ENCODE measurements at places on chromosomes 12 and 14.

GRCh38 chr12:4771960-4772566 is 51.9 kb downstream of the GALNT8 start:
- no peak for DNase-seq

DNA sequence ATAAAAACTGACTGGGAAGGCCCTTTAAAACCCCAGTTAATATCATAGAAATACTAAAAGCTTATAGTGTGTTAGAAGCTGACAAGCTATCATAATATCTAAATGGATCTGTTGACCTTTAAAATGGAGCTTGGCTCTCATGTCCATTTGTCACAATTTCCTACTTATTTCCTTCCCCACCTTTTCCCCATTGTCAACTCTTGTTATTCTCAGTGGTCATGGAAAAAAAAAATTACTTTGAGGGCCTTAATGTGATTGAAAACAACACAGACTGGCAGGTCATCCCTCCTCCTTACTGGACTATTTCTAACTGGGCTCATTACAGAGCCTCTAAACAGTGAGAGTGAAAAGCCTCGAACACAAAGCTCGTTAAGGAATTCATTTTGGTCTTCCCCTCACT is 13.7 kb upstream of the WNK1 start:
- no peak for DNase-seq

DNA sequence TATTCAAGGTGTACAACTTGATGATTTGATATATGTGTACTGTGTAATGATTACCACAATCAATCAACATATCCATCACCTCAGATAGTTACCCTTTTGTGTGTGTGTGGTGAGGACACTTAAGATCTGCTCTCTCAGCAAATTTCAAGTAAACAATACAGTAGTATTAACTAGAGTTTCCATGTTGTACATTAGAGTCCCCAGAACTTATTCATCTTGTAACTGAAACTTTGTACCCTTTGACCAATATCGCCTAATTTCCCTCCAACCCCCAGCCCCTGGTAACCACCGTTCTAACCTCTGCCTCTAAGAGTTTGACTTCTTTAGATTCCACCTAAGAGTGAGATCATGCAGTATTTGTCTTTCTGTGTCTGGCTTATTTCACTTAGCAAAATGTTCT is 12.1 kb downstream of the ADCK1 start:
- DNase-seq: no peak

GRCh38 chr12:111840807-111841206 is 1.2 kb upstream of the MAPKAPK5 start:
- DNase-seq: no peak

DNA sequence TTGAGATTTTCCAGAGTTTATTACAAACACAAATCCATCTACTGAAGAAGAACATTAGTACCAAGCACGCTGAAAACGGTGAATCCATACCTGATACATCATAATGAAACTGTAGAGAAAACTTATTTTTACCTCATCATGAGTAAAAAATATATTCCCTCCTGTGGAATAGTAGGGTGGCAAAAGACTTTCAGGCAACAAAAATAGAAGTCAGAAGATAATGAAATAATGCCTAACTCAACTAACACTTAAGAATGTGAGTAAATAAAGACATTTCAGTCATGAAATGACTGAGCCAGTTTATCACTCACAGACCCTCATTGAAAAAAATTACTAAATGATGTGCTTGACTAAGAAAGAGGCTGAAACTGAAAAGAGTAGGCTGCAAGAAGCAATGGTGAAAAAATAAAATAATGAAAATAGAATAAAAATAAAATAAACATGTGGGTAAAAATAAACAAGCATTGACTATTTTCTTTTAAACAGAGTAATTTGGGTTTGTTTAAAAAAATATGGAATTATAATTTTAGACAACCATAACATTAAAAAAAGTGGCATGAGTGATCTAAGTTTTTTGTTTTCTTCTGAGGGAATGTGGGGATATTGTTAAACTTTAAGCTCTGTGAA is 148.6 kb downstream of the ASCL1 start:
- no peak for DNase-seq

- no peak for DNase-seq
Observed at GRCh38 chr14:35435177-35435576, 30.6 kb upstream of the NFKBIA start.

- DNase-seq: no peak
Observed at GRCh38 chr12:93109551-93110203, 180.6 kb upstream of the EEA1 start.

DNA sequence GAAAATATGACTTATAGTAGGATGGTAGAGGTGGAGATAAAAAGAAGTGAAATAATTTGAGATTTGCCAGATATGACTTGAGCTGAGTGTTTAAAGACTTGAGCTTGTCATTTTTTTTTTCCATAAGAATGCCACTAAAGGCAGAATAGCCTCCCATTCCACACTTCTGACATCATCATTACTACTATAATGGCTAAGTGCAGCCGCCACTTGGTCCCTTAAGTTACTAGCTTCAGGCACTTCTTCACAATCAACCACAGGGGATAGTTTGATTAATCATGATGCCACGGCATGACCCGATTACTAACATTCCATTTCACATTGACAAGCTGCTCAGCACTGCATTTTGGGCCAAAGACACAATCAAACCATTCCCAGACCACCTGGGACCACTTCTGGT is 127.9 kb downstream of the EFCAB11 start:
- DNase-seq: no peak

- DNase-seq: no peak
Observed at GRCh38 chr14:102909462-102909861, 13.0 kb upstream of the AMN start.

- no peak for DNase-seq
Observed at GRCh38 chr14:61672796-61673195, 22.5 kb upstream of the HIF1A start.

DNA sequence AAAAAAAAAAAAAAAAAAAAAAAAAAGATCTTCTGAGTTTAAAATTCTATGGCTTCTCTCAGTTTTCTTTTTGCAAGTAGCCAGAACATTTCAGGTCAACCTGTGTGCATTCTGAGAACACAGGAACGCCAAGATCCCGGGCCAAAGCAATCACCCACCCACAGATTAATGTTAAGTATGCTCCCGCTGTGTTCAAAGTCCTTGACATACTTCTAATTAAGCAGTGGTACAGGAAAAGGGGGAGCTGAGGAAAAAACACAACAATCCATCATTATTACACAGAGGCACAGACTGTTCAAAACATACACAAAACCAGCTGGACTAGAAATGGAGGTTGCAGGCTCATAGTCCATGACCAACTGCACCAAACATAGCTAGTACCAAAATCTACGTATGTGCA is 2.8 kb downstream of the FBXO21 start:
- no peak for DNase-seq

- DNase-seq: no peak
Observed at GRCh38 chr12:12470751-12471306, 91.8 kb downstream of the DUSP16 start.

Measured in activated gamma-delta T cell (primary cell).